ENCODE measurements at places on chromosomes 11 and 22.
A peak's percentile ranks its signal among the peaks of the same experiment; 100 is the strongest.

GRCh38 chr22:46229701-46230100 is 20.4 kb downstream of the CDPF1 start:
- no peak for DNase-seq

GRCh38 chr11:68844801-68845200 is 3.1 kb upstream of the CPT1A start:
- DNase-seq = no peak

GRCh38 chr11:1073261-1073724 is 1.4 kb upstream of the MUC2 start:
- no peak for DNase-seq

DNA sequence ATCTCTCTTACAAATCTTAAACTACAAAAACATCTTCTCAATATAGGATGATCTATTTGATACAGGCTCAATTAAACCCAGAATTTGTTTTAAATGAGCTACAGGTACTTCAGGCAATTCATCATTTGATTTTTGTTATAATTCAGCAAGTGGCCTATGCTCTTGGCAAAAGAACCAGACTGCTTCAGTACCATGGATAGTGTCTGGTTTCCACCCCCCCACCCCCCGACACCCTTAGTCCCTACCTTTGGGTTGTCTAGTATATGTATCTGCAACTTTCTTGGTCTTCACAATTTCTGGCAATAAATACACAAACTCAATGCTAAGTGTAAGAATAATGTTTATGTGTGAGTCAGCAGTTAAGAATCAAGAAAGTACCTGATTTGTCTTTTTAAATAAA is 97.3 kb upstream of the API5 start:
- DNase-seq = no peak

GRCh38 chr11:13429836-13430235 is 33.2 kb downstream of the BTBD10 start:
- DNase-seq = no peak

DNA sequence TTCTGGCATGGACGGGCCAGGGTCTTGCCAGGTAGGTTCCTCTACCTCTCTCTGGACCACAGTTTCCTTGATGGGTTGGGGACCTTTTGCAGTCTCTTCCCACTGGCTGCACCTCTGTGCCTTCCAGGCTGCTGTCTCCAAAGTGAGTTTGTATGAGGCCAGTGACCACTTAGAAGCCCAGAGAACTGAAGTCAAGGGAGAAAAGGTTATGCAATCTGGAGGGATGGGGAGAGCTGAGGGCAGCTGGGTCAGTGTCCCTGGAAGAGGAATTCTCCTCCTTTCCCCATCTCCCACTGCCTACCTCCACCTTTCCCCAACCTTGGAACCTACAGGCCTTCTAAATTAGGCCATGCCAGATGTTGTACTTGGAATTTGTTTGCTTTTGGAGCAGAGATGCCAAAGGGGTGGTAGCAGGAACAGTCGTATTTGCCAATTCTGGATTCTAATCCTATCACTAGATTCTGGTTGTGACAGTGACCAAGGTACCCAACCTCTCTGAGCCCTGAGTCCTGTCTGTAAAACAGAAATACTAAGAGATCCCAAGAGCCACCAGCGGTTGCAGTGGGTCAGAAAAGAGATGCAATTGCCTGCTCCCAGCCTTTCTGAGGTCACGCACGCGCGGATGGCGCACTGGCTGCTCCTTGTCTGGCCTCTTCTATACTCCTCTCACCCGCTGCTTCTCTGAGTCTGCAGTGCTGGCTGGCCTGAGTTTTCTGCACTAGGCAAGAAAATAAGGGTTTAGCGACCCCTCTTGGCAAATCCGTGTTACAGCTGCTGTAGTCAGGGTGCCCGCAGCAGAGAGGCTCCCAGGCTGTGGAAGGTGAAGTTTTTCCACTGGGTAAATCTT is 10.7 kb upstream of the ACCSL start:
- DNase-seq = peak; percentile 48

DNA sequence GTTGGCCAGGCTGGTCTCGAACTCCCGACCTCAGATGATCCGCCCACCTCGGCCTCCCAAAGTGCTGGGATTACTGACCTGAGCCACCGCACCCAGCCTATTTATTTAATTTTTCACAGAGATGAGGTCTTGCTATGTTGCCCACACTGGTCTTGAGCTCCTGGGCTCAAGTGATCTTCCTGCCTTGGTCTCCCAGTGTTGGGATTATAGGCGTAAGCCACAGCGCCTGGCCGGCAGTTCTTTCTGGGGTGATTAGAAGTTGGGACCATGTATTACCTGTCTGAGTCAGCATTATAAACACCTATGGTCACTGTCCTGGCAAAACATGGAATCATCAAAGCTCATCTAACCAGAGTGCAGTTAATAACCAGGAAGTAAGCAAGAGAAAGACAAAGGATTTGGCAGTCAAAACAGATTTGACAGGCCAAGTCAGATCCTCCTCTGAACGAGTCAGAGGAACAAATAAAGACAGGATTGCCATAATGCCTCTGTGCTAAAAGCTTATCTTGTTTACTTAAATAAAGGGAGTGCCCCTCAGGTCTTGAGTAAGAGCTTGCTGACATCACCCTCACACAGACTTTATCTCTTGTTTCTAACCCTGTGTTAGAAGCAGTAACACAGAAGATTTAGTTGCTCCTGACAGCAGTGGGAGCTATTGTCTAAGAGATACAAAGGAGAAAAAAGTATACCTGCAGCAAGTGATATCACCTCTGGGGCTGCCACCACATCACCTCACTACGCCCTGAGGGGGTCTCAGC is 3.7 kb downstream of the SERPIND1 start:
- no peak for DNase-seq

DNA sequence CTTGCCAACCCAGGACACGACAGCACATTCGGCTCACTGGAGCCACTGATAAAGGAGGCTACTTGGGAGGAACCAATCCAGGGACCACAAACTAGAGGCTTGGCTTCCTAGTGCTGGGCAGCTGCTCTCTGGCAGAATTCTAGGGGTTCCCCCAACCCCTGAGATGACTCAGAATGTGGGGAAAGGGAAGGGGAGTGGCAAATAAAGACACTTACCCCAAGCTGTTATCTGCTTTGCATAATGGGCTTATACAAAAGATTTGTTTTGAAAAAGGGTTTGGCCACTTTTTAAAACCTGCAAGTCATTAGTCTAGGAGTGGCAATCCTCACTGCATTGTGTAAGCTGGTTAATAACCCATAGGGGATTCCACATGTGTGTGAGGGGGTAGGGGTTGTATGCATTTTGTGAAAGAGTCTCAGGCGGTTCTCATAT is 64.1 kb upstream of the LMO1 start:
- no peak for DNase-seq

DNA sequence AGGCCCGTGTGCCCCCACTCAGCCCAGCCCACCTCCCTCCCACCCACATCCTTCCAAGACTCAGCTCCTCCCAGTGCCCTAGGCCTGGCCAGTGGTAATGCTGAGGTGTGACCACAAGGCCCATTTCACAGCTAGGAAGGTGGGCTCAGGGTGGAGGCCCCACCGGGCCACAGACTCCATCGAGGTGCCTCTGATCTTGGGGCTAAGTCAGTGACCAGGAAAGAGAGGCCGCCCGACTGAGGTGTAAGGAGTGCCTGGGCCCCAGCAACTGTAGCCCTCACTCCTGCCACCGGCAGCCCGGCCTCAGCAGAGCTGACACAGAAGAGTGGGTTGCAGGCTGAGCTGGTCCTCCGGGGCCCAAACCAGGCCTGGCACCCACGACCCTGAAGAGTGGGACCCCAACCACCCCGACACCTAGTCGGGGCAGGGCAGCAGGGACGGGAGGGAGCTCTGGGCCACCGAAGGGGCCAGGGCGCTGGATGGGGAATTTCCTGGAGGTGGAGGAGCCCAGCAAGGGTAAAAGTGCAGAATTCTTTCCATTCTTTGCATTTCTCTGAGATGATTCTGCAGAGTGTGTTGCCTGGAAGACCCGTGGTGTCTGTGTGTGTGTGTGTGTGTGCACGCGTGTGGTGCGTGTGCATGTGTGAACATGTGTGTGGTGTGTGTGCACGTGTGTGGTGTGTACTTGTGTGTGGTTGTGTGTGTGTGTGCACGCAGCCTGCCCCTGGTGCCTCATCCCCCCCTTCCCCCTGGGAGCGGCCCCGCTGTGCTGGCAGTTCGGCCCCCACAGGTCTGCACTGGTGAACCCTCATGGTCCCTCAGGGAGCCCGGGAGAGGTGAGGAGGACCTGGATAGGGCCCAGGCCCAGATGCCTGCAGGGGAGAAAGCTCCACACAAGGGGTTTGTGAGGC is 8.3 kb upstream of the PIM3 start:
- DNase-seq = peak; percentile 94

GRCh38 chr11:86784241-86784681 is 16.1 kb upstream of the PRSS23 start:
- no peak for DNase-seq

GRCh38 chr11:127607487-127608085 is 607.0 kb upstream of the KIRREL3 start:
- no peak for DNase-seq

DNA sequence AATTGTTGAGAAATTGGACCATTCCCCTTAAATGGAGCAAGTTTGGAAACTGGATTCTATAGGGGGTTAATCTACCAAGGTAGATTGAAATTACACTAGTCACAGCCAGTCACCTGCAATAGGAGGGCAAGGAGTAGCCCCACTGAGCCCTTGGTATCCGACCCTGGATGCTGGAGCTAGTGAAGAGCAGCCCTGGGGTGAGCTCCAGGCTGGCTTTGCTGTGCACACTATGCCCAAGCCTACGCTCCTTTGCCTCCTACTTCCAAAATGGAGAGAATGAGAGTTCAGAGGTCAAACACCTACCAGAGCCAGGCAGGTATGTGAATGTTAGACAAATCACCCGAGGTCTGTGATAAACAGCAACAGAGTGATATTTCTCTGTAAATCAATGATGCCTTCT is 23.7 kb downstream of the SNU13 start:
- DNase-seq = no peak

DNA sequence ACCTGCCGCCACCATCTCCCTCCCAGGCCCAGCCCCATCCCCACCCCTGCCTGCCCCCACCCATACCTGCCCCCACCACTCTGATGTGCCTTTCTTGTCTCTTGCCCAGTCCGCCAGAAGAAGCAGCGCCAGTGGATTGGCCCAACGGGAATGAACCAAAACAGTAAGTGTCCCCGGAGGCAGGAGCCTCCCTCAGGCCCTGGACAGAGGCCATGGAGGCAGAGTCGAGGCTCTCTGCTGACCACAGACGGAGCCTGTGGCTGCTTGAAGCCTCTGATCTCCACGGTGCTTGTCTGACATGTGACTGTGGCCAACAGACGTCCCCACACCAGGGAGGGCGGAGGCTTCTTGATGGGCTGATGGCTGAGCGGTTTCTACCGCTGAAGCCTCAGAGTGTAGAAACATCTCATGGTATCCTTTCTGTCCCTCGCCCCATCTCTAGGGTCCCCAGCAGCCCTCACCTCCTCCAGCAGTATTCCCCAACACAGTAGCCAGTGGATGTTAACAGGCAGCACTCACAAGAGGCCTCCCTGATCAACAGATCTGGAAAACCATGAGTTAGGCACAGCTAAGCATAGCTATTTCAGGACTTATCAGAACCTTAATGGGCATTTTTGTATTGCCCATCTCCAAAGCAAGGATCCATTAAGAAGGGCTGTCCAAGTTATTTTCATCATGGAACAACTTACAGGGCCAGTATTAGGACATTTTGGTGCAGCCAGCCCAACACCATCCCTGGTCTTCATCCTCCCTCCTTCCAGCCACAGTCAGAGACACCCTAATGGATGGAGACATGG is 21.7 kb downstream of the CD5 start:
- no peak for DNase-seq

GRCh38 chr11:8361206-8361605 is 97.5 kb upstream of the LMO1 start:
- DNase-seq = no peak

DNA sequence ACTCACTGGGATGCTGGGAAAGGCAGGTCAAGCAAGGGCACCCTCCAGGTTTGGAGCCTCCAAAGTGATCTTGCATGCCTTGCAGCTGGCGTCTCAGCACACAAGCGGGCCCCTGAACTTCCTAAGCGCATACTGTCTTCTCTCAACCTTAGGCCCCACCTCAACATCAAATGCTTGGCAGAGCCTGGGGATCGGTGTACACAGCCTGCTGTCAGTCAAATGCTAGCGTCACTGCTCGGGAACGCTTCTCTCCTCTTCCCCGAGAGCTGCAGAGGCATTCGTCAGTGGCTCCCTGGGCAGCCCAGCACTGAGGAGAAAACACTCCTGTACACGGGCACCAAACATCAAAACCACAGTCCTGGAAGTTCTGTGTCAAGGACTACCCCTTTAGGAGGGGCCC is 124.9 kb downstream of the C11orf58 start:
- DNase-seq = no peak

DNA sequence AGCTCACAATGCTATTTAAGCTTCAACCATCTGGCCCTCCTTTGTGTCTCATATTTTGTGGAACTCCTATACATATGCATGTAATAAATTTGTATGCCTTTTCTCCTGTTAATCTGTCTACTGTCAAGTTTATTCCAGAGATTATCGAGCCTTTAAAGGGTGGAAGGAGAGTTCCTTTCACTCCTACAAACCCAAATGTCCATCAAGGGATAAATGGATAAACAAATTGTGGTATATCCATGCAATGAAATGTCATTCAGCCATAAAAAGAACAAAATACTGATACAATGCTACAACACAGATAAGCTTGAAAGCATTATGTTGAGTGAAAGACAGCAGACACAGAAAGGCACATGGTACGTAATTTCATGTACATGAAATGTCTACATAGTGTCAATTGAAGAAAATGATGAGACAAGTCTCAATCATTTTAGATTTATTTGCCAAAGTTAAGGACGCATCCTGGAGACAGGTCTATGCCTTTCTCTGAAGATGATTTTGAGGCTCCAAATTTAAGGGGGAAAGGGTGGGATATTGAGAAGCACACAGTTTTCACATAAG is 17.7 kb upstream of the FEZ1 start:
- DNase-seq = no peak

DNA sequence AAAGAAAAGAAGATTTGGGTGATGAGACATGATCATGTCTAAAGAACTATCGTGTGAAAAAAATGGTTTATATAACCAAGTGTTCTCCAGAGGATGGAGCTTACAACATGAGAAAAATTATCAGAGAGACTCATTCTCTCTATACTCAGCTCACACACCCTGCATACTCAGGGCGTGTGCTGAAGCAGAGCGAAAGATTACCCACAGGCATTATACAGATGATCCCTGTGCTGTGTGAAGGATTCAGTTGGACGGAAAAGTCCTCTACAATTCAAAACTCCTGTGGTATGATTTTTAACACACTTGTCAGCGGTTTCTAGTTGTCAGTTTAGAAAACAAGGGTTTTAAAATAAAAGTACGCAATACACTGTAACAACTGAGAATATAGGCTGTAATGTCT is 267.3 kb downstream of the DLG2 start:
- DNase-seq = no peak

GRCh38 chr11:93844568-93844967 is 5.8 kb downstream of the VSTM5 start:
- no peak for DNase-seq

- no peak for DNase-seq
Measured at GRCh38 chr11:99192716-99193115, 172.0 kb downstream of the CNTN5 start.

DNA sequence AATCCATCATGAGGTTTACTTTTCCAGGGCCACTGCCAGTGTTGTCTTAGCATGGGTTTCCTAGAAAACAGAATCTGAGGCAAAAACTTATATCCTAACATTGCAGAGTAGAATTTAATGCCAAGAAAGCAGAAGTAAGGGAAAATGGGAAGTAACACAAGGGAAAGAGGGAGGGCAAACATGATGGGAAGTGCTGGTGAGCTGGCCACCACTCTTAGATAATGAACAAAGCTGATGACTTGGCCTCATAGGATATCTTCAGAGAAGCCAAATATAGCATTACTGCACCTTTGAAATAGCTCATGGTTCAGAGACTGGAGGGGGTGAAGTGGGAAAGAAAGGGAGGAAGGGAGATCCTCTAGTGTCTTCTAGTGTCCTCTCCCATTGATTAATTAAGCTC is 24.8 kb upstream of the CALCB start:
- no peak for DNase-seq

Data from 8988T (cell line).